H7 (cell line): ENCODE measurements at places on chromosomes 11 and 22.
A peak's percentile ranks its signal among the peaks of the same experiment; 100 is the strongest.

DNA sequence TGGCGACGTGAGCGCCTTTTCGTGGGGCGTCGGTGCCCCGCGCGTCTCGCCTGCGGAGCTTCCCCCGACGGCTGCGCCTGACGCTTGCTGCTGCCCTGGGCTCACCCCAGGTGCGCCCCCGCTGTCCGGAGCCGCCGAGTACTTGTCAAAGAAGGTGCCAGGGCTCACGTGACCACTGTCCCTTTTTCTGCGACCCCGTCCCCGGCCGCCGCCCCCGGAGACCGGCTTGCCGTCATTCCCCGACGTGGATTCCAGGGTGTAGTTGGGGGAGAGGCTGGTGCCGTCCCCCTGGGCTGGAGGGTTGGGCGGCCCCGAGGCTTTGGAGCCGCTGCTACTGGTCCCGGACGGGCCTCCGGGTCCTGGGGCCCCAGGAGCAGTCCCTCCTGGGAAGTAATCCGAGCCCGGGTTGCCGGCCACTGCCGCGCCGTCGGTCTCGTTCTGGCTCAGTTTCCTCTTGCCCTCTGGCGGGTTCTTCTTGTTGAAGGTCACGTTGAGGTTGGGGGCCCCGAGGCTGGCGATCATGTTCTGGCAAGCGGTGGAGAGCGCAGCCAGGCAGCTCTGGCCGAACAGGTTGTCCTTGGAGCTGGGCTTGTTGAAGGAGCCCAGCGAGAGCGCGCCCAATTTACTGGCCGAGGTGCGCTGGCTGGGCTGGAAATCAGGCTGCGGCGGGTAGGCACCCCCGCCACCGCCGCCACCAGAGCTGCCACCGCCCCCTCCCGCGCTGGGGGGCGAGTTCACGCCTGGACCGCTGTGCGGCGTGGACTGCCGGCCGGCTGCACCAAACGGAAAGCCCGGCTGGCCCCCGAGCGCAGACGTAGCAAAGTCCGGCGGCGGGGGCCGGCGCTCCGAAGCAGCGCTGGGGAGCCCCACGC lies 3.8 kb downstream of the MN1 start:
- DNase-seq: peak; percentile 82

GRCh38 chr22:35505399-35506258 lies 35.0 kb upstream of the RASD2 start:
- no peak for DNase-seq

- peak; percentile 97 for DNase-seq
Observed at GRCh38 chr22:37566903-37567798, 6.9 kb downstream of the CDC42EP1 start.

DNA sequence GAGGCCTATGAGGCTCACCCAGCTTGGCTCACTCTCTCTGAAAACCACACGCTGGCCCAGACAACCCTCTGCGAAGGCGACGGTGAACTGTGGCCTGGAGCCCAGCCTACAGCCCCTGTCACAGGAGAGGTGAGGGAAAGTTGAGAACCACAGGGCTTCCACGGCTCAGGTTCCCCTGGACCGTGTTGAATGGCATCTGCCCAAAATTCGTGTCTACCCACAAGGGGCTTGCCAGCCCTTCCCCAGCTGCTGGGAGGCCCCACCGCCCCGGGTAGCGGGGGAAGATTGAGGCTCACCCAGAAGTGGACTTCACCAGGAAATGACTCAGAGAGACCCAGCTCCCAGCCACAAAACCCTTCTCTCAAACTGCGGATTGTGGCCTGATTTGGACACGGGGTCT lies 197.1 kb downstream of the CTTN start:
- DNase-seq: no peak

GRCh38 chr22:37178350-37179125 lies 9.5 kb downstream of the C1QTNF6 start:
- DNase-seq: peak; percentile 60

DNA sequence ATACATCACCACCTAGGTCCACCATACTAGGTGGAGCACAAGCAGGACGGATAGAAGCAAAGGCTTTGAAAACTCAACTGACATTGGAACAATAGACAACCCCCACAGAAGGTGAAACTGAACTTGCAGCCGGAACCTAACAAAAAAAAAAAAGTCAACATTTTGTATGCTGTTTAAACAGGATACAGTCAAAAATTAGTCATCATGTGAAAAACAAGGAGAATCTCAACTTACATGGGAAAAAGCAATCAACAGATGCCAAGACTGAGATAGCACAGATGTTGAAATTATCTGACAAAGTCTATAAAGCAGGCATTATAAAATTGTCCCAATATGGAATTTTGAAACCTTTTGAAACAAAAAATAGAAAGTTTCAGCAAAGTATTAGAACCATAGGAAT lies 123.8 kb downstream of the RAB38 start:
- no peak for DNase-seq

GRCh38 chr11:133705074-133705648 lies 140.2 kb downstream of the SPATA19 start:
- no peak for DNase-seq

GRCh38 chr11:19625438-19625837 lies 87.2 kb upstream of the NAV2 start:
- no peak for DNase-seq

- DNase-seq: no peak
Observed at GRCh38 chr11:122207505-122207904, 91.5 kb upstream of the BLID start.

GRCh38 chr11:78708388-78708787 lies 133.7 kb upstream of the NARS2 start:
- peak; percentile 21 for DNase-seq

DNA sequence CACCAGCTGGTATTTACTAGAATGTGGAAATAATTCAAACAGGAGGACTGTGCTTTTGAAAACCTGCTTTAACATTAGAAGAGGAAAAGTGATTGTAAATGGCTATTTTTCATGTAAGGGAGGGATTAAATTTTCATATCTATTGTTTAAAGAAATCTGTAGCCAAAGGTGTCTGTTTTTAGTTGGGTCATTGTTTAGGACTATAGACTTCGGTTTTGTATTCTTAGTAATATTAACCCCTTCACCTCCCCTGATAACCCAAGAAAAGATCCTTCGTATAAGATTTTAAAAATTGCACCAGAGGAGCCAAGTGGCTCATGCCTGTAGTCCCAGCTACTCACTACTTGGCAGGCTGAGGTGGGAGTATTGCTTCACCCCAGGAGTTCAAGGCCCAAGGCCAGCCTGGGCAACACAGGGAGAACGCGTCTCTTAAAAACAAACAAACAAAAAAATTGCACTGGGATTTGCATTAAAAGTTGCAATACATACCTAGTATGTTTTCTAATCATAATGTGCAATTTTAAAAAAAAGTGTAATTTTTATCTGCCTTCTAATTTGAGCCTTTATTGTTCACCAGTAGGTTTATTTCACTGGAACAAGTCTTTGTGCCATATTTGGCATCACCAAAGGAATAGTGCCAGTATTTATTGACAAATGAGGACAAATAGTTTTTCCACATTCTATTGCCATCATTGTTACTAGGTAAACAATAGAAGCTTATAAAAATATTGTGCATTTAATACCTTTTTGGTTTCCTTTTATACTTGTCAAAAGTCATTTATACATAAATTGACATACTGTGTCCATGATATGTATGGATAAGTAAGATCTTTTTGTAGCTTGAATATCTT lies 34.3 kb downstream of the MTMR3 start:
- DNase-seq: no peak

- DNase-seq: no peak
Observed at GRCh38 chr11:18371279-18371678, 23.1 kb upstream of the LDHA start.

GRCh38 chr11:44608991-44609782 lies 43.7 kb downstream of the CD82 start:
- no peak for DNase-seq

DNA sequence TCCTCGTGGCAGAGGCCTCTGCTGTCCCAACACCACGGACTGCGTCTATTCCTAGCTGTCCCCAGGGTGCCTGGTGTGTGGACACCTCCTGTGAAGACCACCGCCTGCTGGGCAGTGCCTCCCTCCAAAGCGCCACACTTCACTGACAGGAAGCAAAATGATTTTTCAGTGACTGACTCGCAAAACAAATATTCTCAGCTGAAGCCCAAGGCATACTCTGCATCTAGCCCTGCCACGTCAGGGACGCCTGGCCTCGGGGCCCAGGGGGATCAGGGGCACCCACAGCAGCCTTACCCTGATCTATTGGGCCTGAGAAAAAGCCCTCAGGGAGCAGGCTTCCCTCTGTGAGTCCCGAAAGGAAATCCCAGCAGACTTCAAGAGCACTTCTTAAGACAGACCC lies 2.2 kb downstream of the BRD1 start:
- DNase-seq: no peak

- DNase-seq: no peak
Observed at GRCh38 chr11:14783788-14784187, 108.2 kb downstream of the CYP2R1 start.

DNA sequence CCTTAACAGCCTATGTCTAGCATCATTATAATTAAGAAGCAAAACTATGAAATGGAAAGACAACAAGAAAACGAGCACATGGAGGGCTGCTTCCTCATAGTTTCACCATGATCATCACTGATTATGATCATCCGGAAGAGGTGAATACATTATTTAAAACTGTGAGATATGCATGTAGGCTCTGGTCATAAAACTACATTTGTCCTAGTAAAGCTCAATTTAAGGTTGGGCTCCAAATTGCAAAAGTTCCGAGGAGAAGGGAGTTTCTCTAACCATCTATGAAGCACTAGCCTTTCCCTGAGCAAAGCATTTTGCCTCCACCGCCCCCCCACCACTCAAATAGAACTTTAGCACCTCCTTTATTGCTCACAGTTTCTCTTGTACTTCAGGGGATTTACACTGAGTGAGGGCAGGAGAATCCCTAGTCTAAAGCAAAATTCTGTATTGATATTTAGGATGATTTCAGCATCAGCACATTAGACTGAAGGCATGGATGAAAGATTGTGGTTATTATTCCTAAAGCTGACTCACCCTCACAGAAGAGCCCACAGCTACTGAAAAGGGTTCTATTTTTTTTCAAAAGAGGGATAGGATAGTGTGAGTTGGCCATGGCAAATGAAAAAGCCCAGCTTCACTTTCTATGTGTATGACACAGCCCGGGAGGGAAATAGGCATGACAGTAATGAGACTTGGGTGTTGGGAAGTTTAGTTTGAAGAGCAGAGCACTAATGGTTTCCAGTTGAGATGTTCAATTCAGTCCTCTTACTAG lies 203.4 kb downstream of the CADM1 start:
- DNase-seq: no peak

GRCh38 chr11:20337526-20338154 lies 25.9 kb upstream of the HTATIP2 start:
- DNase-seq: peak; percentile 45

- DNase-seq: no peak
Observed at GRCh38 chr11:123564221-123564620, 90.2 kb downstream of the SCN3B start.

DNA sequence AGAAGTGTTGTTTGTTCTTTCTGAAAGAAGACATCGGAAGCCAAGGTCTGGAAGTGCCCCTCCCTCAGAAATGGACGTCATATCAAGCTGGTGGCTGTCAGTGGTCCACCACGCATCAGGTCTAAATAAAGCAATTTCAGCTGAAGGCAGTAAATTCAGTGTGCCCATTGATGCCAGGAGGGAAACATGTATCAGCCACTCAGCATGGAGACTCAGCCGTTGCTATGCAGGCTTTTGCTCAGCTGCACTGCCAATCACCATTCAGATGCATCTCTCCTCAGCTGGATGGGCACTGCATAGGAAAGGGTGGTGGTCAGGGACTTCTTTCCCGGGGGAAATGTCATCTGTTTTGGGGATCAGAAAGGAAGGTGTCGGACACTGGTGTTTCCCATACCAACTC lies 878.2 kb downstream of the NTM start:
- DNase-seq: no peak

- no peak for DNase-seq
Observed at GRCh38 chr11:112114460-112114859, 27.8 kb downstream of the SDHD start.

- DNase-seq: peak; percentile 10
Observed at GRCh38 chr22:28600546-28601143, 79.0 kb downstream of the TTC28 start.

DNA sequence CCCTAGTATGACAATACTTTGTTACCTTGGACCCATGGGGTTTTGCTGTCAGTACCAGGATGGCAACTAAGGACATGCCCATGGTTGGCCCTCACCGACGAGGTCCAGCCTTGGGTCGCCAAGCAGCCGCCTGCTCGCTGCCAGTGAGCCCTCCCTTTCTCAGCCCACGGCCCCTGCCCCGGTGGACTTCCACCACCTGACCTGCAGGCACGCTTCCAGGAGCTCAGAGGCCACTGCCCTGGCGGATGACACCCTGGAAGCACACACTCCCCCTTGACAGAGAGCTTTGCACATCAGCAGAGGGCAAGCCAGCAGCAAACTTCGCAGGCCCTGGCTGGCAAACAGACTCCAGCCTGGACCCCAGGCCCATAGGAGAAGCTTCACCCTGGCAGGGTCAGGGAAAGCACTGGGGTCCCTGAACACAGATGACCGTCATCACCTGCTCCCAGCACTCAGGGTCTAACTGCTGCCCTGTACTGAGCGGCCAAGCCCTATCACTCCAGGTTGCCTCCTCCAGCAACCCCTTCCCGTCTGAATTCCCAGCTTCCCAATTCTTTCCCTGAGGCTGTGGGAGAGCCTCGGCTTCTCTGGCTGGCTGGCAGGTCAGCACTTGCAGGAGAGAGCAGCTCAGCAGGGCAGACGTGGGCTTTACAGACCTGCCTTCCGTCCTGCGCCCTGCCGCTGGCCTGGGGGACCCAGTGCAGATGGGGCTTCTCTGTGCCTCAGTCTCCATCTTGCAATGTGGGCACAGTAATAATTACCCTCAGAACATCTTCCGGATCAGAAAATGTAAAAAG lies 2.7 kb upstream of the PPARA start:
- DNase-seq: peak; percentile 53

- DNase-seq: no peak
Observed at GRCh38 chr11:110513259-110513801, 83.6 kb downstream of the FDX1 start.

DNA sequence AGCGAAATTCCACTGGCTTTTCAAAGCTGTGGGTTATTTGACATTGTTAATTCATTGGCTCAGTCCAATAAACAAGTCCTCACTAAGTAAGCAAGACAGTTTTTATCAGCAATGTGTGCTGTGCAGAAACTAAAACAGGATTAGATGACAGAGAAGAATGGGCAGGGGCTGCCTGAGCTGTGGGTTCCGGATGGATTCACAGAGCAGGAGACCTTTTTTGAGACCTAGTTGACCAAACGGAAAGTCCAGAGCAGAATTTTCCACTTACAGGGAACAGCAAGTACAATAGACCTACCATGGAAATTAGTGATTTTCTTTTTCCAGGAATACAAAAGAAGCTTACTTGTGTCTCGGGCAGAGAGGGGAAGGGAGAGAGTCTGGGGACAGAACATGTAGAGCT lies 5.2 kb upstream of the KDM4F start:
- no peak for DNase-seq

DNA sequence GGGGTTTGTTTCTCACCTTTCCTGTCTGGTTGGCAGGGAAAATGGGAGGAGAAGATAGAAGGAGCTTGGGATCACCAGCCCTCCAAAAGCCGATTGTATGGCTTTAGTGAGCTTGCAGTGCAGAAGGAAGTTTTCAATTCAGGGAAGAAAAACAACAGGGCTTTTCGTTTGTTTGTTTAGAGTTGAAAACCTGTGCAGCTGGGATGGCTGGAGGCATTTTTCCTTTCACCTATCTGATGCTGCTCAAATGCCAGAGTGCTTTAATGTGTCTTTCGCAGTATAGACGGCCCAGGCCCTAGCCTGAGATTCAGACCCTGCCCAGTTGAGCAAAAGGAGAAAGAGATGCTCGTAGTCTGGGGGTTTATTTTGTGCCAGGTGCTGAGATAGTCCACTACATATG lies 87.9 kb downstream of the INSC start:
- DNase-seq: no peak

GRCh38 chr11:64055077-64055476 lies 19.3 kb downstream of the FLRT1 start:
- no peak for DNase-seq
